PC-3 (cell line): ENCODE measurements at places on chromosomes 16 and 17.

GRCh38 chr17:41539979-41540701 lies 12.0 kb upstream of the KRT19 start:
- DNase-seq: no peak

DNA sequence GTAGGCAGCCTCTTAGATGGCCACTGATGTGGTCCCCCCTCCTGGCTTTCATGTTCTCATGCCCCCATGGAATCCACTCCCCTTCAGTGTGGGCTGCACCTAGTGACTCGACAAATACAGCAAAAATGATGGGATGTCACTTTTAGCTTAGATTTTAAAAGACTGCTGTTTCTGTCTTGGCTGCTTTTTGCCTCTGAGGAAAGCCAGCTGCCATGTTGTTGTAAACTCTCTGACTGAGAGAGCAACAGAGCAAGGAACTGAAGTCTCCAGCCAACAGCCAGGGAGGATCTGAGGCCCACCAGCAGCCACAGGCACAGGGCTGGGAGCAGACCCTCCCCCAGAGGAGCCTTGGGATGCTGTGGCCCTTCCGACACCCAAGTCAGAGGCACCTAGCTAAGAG lies 60.6 kb upstream of the MARCHF10 start:
- no peak for DNase-seq

DNA sequence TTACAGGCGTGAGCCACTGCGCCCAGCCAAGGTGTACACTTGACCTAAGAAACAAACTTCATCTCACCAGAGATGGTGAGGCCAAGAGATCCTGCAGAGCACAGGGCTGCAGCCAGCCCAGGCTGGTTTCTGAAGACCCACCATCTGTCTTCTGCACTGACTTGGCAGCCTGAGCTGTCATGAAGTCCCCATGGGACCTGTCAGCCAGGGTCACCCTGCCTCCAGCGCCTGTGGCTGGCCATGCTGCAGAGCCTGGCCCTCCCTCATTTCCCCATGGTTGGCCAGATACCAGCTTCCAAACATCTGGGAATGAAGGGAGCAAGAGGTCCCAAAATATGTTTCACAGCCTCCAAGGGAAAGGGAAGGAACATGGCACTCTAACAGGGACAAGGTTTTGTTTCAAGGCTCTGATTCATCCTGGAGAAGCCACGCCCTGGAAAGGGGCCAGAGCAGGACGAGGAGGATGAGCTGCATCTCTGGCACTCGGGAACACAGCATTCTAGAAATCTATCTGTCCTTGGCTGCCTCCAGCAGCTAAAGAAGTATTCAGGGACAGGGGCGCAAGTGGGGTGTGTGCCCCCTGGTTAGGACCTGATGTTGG lies 45.3 kb downstream of the DDX19A start:
- peak; percentile 67 for DNase-seq

- DNase-seq: peak; percentile 66
Measured at GRCh38 chr17:81513372-81513752, 763 bp upstream of the ACTG1 start.

DNA sequence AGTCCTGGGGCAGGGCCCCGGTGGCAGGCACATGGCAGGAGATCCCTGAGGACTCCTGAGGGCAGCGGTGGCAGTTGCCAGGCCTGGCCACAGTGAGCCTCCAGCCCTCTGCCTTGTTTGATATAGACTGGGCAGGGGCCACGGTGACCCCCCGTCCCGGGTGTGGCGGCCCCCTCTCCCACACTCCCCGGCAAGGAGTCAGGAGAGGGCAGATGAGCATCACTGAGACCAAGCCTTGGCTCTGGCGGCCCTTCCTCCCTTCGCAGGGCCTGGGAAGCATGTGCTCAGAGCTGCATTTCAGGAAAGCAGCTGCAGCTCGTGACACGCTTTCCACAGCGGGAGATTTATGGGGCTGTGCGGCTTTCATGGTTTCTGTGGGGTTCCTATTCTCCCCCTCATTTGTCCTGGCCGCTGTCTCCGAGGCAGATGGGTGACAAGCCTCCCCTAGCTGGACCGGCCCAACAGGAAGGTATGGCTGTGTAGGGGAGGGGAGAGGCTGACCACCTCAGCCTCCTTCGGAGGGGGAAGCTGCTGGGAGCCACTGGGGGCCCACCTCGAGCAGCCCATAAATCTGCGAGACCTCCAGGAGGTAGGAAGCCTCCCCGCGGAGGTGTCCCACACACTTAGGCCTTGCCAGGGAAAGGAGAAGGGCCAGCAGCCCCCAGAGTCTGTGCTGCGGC lies 211.4 kb downstream of the NTN1 start:
- no peak for DNase-seq

- DNase-seq: no peak
Measured at GRCh38 chr17:60508384-60508980, 17.6 kb downstream of the APPBP2 start.

DNA sequence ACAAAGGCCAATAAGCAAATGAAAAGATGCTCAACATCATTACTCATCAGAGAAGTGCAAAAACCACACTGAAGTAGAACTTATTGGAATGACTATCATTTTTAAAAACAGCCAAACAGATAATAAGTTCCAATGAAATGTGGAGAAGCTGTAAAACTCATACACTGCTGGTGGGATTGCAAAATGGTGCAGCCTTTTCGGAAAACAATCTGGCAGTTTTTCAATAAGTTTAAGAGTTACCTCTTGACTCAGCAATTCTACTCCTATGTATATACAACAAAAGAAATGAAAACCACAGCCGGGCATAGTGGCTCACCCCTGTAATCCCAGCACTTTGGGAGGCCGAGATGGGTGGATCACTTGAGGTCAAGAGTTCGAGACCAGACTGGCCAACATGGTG lies 49.3 kb downstream of the AKAP10 start:
- no peak for DNase-seq

DNA sequence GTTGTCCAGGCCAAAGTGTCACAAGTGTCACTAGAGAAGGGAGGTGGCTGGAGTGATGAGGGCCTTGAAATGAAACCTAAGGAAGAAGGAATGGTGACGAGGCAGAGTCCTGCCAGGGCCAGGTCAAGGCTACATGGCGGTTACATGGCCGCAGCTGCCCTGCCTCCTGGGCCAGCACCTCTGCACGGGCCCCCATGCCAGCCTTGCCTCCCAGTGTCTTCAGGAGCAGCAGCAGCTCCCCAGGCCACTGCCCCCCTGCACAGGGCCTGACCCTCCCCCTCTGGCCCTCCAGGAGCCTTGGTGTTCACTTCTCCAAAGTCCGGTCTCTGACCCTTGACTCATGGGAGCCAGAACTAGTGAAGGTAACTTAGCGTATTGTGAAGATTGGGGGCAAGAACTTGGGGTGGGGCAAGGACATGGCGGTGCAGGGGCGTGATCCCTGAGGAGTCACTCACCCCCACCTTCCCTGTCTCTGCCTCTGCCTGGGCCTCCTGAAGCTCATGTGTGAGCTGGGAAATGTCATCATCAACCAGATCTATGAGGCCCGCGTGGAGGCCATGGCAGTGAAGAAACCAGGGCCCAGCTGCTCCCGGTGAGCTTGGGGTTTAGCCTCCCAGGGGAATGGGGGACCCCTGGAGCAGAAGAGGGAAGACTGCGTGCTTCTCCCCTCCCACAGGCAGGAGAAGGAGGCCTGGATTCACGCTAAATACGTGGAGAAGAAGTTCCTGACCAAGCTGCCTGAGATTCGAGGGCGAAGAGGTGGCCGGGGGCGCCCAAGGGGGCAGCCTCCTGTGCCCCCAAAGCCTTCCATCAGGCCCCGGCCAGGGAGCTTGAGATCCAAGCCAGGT lies 4.1 kb upstream of the KCTD11 start:
- no peak for DNase-seq

DNA sequence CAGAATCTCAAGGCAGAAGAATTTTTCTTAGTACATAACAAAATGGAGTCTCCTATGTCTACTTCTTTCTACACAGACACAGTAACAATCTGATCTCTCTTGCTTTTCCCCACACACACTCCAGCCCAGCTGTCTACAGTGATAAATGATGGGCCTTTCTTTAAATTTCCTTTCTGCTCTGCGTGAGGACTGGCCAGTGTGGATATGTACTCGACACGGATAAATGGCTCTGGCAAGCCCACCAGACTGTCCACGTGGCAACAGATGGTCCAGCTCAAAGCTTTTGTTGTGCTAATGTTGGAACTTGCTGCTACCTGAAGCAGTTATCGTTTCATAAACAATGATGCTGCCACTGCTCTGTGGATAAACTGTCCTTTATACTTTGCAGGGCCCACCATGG lies 410.7 kb downstream of the TMEM114 start:
- DNase-seq: no peak

DNA sequence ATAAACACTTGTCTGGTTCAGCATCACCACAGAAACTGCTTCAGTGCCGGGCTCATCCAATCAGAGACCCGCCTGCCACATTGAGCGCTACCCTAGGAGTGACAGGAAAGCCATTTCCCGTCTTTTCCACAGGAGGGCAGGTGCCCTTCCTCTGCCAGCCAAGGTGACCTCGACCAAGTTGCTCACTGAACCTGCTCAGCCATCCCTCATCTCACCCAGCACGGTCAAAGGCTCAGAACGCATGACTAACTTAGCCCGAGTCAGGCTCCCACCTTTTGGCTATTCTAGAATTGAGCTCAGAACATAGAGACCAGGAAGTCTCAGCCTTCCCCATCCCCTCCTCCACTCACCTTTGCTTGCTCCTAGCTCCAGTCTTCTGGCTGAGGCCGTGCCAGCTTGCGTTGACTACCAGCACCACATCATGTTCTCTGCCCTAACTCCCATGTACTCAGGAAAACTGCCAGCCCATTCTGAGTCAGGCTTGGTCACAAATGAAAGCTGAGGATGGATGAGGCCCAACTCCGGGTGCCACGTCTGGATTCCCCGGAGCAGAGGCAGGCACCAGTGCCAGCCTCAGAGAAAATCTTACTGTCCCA lies 15.6 kb downstream of the MRPS23 start:
- peak; percentile 96 for DNase-seq
